Hair follicle dermal papilla cell (primary cell): ENCODE measurements at places on chromosomes 5 and 9. TPM values are rescaled to one million over a fixed set of nuclear protein-coding genes. Genes with fewer than 3 reads are reported as not detected.

INSL4 gene
- total RNA-seq, result not detected in 2 replicates

CRB2 gene
- total RNA-seq, result under 0.01 and 0.16 TPM in 2 replicates

GDA gene
- total RNA-seq, result not detected in 2 replicates

FBXL7 gene
- total RNA-seq, result 26.4 and 29.2 TPM in 2 replicates

IFNA4 gene
- total RNA-seq, result not detected in 2 replicates

DRD1 gene
- total RNA-seq, result under 0.01 and 0.36 TPM in 2 replicates

TCF7 gene
- 0.85 and 1.6 TPM in 2 replicates for total RNA-seq

PGM5 gene
- 0.85 and 4.9 TPM in 2 replicates for total RNA-seq

CAMK4 gene
- 3.7 and 4.0 TPM in 2 replicates for total RNA-seq

NDOR1 gene
- total RNA-seq, result 5.1 and 6.8 TPM in 2 replicates

ABO gene
- total RNA-seq, result not detected in 2 replicates

TMEM250 gene
- total RNA-seq, result 55.0 and 65.7 TPM in 2 replicates

NACC2 gene
- 32.0 and 35.1 TPM in 2 replicates for total RNA-seq

HDHD3 gene
- 8.9 and 10.7 TPM in 2 replicates for total RNA-seq

DDX4 gene
- 0.32 TPM in 1 of 2 replicates, not detected in the other for total RNA-seq

NKD2 gene
- total RNA-seq, result not detected in 2 replicates

HTR4 gene
- not detected in 2 replicates for total RNA-seq

GRM6 gene
- under 0.01 TPM in 1 of 2 replicates, not detected in the other for total RNA-seq

PCDHGA2 gene
- 4.2 and 6.0 TPM in 2 replicates for total RNA-seq

ADAMTS13 gene
- total RNA-seq, result 1.8 and 2.4 TPM in 2 replicates

CD274 gene
- total RNA-seq, result 2.9 and 4.5 TPM in 2 replicates
